ENCODE measurements at places on chromosomes 7 and 10.

- DNase-seq, result no peak
These were observed 210.9 kb downstream of the INHBA start for GRCh38 chr7:41491883-41492471.

- no peak for DNase-seq
These were observed 1.8 kb downstream of the PRXL2A start for GRCh38 chr10:80410122-80410521.

GRCh38 chr7:28182071-28182471 is 1.5 kb upstream of the JAZF1 start:
- DNase-seq, result no peak

GRCh38 chr10:3782146-3782450 is 2.9 kb downstream of the KLF6 start:
- no peak for DNase-seq
